Urothelium cell line (cell line): ENCODE measurements at places on chromosomes 3 and 15.

GRCh38 chr3:31193871-31194270 is 299.4 kb upstream of the GADL1 start:
- no peak for DNase-seq

DNA sequence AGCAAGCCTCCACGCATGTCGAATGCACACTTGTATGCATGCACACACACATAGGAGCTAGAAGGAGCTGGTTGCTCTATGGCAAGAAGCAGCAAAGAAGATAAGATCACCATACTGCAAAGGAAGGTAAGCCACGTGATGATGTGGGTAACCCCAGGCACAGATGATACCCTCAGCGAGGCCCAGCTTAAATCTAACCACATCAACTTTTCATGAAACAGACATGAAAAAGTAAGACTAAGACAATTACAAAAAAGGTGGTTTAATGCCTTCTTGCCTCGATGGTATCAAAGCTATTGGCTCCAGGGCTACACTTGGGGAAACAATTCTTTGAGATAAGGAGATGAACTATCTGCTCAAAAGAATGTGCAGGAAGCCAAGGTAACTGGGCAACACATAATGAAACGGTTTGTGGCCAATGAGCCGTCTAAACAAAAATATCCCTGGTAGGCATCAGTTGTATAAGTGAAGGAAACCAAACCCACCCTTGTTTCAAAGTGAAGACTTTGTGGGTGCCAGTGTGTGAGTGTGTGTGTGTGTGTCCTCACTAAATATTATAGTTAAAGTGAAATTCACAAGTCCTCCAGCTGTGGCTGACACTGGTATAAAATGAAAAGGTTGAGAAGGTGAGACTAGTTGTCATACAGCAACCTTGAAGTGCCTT is 365.7 kb upstream of the ICE2 start:
- DNase-seq: no peak

DNA sequence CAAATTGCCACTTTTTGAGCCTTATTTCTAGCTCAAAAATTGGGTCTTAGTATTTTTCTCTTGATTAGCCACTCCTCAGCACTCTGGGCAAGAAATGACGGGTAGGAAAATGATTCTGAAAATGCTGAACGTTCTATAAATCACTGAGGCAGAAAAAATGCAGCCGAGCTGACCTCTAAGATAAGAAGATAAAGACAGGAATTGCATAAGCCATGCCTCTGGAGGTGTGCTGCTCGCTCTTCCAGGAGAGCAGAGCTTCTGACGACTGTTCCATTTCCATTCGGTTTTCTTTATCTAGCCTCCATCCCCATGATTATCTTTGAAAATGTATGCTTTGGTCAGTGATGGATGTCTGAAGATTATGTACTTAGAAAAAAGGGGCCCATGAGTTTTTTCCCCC is 558.8 kb upstream of the ADAMTS9 start:
- DNase-seq: no peak

DNA sequence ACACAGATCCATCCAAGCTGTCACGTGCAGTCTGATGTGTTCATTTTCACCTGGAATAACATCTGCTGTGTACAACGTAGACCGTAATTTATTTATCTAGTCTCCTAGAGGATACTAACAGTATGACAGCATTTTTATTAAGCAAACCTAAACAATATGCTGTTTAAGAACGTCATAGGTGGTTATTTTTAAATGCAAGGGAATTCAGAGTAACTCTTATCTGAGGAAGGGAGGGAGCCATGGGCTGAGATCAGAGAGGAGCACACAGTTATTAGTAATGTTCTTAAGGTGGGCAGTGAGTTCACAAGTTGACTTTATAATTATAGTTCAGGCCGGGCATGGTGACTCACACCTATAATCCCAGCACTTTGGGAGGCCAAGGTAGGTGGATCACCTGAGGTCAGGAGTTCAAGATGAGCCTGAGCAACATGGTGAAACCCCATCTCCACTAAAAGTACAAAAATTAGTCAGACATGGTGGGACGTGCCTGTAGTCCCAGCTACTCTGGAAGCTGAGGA is 193.6 kb downstream of the UACA start:
- no peak for DNase-seq

DNA sequence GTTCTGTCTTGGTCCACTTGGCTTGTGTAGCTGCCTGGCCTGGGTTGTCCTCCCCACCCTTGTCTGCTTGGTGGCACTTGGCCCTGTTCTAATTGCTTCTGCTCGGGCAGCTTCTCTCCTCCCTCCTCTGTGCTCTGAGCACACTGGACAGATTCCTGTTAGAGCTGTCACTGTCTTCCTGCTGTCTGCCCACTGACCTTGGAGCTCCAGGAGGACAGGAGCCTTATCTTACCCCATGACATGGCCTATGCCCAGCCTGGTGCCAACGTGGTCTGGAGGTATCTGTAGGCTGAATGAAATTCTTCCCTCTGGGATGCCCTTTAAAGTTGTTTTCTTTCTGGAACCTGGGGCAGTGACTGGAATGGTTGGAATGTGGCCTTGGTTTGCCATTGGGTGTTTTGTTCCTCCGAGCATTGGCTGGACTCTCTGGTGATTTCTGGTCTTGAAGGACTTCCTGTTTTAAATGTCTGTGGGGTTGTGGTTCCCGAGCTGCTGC is 94.1 kb downstream of the FAM43A start:
- peak; percentile 24 for DNase-seq

GRCh38 chr15:71752128-71752527 is 58.2 kb upstream of the NR2E3 start:
- no peak for DNase-seq

- no peak for DNase-seq
Measured at GRCh38 chr3:27456554-27456953, 27.6 kb downstream of the SLC4A7 start.

GRCh38 chr3:50274371-50275104 is 4.3 kb upstream of the LSMEM2 start:
- peak; percentile 54 for DNase-seq

DNA sequence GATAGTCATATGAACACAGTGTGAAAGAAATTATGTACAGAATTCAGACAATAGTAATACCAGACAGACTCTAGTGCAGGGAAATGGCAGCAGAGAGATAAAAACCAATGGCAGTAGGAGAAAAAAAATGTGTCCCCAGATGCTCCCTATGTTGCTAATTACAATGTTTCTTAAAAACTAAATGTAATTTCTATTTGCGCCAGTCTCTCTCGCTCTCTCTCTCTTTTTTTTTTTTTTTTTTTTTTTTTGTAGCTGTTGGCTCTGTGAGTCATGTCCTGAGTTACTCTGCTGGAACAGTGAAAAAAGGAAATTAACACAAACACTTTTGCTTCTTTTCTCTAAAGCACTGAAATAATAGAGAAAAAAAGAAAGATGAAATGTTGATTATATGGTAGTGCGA is 871.9 kb downstream of the GBE1 start:
- DNase-seq: no peak

GRCh38 chr3:98769448-98769847 is 6.3 kb downstream of the ST3GAL6 start:
- DNase-seq: no peak

DNA sequence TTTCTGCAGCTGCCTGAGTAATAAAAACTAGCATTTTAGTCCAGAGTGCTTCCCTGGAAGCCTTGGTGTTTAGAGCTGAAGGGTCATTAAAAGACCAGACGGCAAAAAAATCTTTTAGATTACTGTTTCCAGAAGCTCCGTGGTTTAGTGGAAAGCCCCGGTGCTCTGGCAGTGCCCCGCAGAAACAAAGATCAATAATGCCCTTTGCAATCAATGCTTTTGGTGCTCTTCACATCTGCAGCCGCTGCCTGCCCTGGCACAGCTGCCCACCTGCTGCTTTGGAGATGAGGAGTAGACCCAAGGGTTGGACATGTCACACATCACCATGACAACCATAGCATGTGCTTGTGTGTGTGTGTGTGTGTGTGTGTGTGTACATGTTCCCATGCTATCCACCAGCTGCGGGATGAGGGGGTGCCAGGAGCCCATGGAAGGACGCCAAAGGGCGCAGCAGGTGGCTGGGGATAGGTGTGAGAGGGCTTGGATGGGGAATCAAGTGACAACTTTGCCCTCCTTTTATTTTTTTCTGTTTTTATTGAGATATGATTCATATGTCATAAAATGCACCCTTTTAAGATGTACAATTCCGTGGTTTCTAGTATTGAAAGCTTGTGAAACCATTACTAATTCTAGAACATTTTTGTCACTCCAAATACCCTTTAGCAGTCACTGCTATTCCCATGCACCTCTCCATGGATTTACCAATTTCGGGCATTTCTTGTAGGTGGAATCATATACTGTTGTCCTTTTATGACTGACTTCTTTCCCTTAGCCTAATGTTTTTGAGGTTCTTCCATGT is 75.7 kb upstream of the KLHL25 start:
- peak; percentile 51 for DNase-seq

DNA sequence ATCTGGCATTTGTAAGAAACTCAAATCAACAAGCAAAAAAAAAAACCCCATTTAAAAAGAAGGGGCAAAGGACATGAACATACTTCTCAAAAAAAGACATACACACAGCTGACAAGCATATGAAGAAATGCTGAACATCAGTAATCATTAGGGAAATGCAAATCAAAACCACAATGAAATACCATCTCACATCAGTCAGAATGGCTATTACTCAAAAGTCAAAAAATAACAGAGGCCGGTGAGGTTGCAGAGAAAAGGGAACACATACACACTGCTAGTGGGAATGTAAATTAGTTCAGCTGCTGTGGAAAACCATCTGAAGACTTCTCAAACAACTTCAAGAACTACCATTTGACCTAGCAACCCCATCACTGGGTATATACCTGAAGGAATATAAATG is 199.4 kb upstream of the THBS1 start:
- no peak for DNase-seq

- DNase-seq: no peak
Measured at GRCh38 chr15:60477164-60477563, 1.8 kb downstream of the ICE2 start.

DNA sequence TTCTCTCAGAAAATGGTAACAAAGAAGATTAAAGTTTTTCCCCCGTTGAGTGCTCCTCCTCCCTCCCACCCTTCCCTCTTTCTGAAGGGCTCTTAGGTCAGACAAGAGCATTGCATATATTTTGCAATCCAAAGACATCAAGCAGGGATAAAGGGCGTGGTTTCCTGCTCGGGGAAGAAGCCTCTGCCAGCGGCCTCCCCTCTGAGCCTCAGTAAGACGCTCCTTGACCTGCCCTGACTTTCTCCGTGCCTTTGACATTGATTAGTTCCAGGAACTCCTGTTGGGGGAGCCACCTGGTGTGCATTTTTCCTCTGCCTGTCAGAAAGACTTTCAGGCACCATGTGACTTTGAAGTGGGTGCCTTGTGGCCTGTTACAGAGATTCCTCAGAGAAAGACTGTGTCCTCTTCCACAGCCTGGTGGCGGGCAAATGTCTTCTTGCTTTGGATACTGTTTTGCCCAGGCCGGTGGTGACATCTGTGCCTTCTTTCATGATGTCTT is 87.2 kb upstream of the TBL1XR1 start:
- peak; percentile 20 for DNase-seq

DNA sequence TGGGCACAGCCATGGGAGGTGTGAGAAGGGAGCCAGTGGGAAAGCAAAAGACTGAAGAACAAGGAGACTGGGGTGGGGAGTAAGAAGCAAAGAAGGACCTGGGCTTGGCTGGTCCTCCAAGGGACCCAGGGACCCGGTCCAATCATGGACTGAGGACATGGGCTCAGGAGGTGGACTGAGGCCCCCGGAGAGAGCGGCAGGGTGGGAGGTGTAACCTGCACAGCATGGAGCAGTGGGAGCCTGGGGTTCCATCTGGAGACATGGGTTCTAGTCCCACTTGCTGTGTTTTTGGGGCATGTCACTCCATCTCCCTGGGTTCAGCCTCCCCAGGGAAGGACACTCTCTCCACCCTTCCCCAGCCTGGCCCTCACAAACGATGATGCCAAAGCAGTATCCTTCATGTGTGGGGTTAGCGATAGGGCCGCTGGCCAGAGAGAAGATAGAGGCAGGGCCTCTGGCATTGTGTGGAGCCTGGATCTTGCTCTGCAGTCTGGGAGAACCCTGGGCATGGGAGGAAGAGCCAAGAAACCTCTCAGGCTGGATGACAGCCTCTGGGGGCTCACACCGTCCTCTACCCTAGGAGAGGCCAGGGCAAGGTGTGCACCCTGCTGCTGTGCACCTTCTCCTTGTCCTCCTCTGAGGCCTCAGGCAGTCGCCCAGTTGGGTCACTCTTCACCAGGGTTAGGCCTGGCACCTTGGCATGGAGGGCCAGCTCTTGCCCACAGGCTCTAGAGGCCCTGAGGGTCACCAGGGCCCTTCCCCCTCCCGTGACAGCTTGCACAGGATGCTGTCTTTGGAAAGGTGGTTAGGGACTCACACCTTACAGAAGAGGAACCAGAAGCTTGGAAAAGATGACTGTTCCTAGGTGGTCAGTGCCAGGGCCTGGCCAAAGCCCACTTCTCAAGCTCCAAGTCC is 26.0 kb downstream of the FBXW12 start:
- no peak for DNase-seq

DNA sequence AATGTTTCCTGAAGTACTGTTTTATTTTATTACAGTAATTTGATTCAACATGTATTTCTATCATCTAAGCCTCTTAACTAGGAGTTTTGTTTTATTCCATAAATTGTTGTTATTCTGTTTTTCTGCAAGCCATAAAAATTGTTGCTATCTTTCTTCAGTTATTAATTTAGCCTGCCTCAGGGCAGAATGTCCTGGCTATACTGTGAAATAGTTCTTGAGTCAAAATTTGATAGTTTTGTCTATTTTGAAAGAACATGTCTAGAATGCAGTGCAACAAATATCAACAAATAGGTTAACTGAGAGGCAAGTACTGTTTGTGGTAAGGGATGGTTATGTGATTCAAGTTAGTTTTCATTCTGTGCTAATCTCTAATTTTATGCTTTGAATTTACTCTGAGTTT is 63.9 kb downstream of the PPARG start:
- DNase-seq: no peak

DNA sequence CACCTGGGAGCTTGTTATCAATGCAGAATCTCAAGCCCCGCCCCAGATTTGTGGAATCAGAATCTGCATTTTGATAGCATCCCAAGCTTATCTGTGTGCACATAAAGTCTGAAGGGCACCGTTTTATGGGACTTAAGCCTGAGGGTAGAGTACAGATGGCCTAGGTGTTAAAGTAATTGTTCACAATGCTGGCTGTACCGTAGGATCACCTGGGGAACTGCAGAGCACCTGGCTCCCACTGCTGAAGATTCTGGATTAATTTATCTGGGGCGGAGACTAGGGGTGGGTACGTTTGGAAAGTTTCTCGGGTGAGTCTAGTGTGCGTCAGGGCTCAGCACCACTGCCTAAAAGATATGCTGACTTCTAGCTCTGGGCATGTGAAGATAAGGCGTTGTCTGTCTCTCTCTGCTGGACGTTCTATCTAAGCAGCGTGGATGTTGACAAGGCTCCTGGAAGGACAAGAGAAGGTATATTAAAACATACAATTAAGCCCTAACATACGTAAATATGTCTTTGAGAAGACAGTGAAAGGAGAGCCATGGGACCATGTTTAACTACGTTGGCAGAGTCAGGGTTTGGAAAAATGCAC is 63.2 kb upstream of the RASGRP1 start:
- DNase-seq: no peak
